ENCODE measurements at places on chromosomes 1 and 21.

DNA sequence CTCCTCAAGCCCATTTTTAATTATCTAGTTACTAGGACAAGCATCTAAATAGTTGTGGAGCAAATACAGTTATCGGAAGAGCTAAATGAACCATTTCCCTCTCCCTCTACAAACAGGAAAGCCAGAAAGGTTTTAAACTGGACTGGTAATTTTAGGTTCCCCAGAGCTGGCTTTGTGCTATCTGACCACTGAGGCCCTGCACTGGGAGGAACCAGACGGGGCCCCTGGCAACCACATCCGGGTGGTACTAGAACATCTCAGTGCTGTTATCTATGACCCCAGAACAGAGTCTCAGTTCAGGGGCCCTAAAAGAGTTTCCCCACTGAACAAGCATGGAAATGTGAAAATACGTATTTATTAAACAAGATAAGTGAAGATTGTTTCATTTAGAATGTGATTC lies 7.7 kb upstream of the RSPH1 start:
- DNase-seq = peak; percentile 29

GRCh38 chr1:221206076-221206475 lies 326.8 kb downstream of the HLX start:
- DNase-seq = no peak

GRCh38 chr1:29424266-29424665 lies 187.9 kb downstream of the PTPRU start:
- DNase-seq = peak; percentile 3

DNA sequence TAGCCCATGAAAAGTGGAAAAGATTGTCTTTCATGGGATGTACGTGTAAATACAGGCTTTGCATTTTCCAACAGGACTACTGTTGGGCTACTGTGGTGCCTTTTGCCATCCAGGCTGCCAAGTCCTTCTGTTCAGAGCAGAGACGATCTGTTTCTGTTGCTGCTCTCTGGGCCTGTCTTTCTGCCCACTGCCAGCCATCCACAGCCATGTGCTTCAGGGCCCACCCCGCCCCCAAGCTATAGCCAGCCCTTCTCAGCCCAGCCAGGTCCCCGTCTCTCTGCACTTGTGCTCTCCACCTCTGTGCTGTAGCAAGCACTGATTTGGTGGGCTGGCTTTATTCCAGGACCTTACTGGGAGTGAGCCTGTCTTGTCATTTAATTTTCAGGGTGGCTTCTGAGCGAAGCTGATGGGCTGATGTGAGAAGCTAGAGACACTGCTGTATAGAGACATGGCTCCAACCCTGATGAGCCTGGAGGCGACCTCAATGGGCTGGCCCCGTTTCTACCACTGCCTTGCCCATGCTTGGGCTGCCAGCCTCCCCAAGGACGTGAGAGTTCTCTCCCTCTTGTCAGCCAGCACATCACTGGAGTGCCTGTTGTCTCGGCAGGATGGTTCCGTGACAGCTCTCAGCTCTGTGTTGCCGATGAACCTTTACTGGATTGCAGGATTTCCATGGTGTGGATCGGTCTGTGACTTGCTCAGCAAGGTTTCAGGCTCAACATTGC lies 137.8 kb downstream of the PEX14 start:
- no peak for DNase-seq

DNA sequence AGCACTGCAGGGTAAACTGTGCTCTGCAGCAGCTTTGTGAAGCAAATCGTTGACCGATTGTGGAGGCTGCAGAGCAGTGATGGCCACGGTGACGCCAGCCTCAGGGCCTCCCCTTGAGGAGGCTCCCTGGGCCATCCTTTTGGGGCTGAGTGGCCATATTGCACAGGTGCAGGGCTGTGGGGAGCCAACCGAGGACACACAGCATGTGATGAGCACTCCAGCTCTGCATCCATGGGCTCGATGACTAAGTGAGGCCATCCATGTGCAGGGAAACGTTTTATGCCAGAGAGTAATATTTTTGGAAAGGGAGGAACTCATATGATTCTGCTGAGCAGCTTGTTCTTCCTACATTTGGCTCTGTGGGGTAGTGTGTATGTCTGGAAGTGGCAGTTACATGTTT lies 24.6 kb downstream of the KCNK1 start:
- no peak for DNase-seq

DNA sequence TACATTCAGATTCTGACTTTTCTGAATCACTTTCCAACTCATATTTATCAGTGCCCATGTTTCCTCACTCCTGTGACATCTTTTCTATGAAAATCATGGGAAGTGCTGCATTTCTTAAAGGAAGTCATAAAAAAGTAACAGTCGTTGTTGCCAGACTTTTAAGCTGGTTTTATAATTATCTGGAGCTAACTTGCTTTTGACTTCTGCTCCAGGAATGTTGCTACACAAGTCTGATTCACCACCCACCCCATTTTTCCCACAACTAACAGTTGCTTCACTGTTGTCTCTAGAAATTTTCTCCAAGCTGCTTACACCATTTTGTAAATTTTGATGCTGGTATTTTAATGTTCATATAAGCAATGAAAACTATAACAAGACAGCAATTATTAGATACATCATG lies 12.2 kb downstream of the FCRLB start:
- DNase-seq = no peak

GRCh38 chr1:156495401-156496140 lies 5.0 kb downstream of the MEF2D start:
- no peak for DNase-seq

DNA sequence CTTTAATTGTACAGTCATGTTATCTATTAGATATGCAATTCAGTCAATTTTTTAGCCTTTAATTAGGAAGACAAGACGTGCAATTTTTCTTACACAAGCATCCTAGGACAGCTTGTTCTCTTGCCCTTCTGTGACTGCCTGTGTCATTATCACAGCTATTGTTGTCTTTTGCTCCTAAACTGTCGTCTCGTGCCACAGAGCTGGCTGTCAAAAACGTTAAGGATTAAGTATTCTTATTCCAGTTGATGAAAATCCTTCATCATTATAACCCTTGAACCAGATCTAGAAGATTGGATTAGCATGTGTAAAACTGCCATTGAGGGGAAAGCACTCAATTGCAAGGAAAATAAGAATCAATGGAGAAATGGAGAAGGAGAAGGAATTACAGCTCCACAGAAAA lies 43.8 kb upstream of the AIM2 start:
- no peak for DNase-seq

DNA sequence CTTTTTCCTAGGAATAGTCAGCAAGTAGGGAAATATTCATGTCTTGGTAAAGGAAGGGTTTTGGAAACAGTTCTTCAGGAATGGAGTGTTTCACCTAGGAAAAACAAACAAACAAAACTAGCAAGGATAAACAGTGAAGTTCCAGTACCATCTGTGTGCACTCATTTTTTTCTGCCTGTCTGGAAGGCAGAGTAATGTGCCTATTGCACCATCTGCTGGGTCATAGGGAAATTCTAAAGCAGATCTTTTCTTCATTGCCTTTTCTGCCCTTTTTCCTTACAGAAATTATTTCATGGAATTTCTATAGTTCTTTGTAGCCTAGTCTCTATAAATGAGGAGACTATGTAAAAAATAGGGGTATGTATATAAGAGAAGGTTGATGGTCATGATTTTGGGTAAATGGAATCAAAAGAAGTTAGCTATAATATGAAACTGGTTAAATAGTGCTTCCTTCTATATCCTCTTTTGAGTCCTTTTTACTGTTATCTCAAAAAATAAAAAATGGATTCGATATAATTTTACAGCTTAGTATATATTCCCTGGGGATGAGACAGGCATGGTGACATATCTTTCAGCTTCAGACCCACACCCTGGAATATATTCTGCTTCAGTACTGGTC lies 3.4 kb upstream of the HRNR start:
- no peak for DNase-seq

- no peak for DNase-seq
Measured at GRCh38 chr1:212218911-212219310, 66.3 kb upstream of the PPP2R5A start.

DNA sequence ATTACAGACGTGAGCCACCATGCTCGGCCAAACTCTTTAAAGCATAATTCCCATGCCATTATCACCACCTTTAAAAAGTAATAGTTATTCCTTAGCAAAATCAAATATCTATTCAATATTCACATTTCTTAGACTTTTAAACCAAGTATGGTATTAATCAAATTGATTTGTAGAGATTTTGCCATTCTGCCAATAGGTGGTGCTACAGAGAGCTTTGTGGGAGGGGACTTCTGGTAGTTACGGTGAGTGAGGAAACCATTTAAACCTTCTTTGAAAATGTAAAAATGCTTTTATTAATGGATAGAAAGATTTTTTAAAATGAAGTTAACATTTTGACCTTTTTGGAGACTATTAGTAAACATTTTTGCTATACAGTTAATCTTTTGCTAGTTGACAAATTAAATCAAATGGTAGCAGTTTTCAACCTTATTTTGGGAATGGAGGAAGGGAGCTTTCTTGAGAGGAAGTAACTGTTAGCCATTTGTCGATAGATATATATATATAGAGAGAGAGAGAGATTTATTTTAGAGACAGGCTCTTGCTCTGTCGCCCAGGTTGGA lies 19.3 kb downstream of the IARS2 start:
- no peak for DNase-seq

GRCh38 chr1:167683641-167684502 lies 37.9 kb upstream of the MPZL1 start:
- DNase-seq = no peak

- no peak for DNase-seq
Measured at GRCh38 chr1:248622570-248623001, 12.3 kb downstream of the OR2T11 start.

GRCh38 chr1:224524679-224525078 lies 90.1 kb upstream of the WDR26 start:
- DNase-seq = no peak

- no peak for DNase-seq
Measured at GRCh38 chr1:239963856-239964255, 127.8 kb upstream of the FMN2 start.

GRCh38 chr1:4133939-4134321 lies 233.9 kb upstream of the C1orf174 start:
- DNase-seq = no peak

- no peak for DNase-seq
Measured at GRCh38 chr1:215377746-215378145, 189.4 kb upstream of the KCTD3 start.

DNA sequence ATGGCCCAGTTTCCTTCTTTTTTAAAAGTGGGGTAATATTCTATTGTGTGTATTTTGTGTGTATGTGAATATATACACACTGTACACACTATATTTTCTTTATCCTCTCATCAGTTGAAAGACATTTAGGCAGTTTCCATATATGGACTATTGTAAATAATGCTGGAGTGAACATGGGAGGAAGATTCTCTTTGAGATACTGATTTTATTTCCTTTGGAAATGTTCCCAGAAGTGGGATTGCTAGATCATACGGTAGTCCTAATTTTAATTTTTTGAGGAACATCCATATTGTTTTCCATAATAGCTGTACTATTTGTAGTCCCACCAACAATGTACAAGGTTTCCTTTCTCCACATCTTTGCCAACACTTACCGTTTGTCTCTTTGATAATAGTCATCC lies 51.0 kb downstream of the F3 start:
- DNase-seq = no peak

DNA sequence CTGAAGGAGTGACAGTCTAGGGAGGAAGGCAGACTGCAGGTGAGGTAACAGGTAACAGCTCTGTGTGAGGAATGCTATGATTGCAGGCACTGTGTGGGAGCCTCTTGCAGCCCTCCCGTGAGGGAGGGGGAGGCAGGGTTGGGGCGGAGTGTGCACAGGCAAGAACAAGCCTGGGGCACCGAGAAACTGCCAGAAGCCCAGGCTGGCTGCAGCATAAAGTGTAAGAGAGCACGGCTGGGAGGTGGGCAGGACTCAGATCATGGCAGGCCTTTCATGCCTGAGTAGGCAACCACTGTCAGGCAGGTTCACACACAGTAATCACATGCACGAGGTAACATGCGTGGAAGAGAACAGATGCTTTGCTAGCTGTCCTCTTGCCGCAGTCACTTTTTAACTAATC lies 11.3 kb upstream of the RHEX start:
- DNase-seq = no peak

DNA sequence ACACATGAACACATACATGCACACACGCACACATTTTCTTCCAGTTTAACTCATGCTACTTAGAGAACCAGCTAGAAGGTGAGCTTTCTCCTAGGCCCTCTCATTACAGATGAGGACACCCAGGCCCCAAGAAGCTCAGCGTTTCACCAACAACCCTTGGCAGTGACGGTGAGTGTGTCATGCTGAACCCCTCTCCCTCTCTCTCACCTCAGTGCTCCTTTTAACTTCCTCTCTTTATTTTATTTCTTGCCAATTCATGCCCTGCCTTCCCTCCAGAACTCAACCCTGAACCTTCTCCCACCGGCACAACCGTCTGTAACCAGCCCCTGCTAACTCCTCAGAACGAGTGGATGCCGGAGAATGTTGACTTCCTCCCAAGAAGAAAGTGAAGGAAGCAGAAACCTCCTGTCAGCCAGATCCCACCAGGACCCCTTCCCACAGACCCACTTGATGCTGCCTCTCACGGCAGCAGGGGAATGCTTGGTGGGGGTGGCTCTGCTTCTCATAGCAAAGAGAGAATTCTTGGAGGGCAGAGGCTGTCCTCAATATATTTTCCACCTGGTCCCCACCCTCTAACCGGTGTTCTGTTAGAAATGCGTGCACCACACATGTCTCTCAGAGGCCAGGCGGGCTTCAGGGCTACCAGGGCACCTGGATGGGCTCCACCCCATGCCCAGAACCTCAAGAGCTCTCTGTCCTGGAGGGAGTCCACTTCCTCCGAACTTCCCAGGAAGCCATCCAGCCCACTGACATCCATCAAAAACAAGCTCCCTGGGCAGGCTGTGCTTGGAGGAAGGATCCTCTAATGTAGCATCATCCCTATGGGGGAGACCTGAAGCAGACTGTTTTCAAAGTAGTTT lies 134.0 kb downstream of the TOMM20 start:
- no peak for DNase-seq

GRCh38 chr1:211606332-211606913 lies 27.5 kb upstream of the SLC30A1 start:
- DNase-seq = no peak

GRCh38 chr1:44949286-44949685 lies 37.1 kb downstream of the EIF2B3 start:
- no peak for DNase-seq

- no peak for DNase-seq
Measured at GRCh38 chr21:29194847-29195246, 64.4 kb downstream of the MAP3K7CL start.

GRCh38 chr1:71572038-71572437 lies 491.2 kb upstream of the ZRANB2 start:
- no peak for DNase-seq

DNA sequence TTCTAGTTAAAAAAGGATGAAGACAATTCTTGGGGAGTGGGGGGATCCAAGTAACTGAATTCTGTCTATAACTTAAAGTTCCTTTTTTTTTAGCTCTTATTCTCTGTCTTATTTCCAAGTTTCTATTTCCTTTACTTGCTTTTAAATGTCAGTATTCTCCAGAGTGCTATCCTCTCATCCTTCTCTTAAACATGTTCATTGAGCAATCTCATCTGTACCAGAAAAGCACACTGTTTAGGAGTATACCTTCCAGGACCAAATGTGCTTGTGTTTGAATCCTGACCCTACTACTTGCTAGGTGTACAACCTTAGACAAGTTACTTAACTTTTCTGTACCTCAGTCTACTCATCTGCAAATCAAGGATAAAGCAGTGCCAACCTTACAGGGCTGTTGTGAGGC lies 50.1 kb downstream of the AKT3 start:
- DNase-seq = no peak

GRCh38 chr21:42841156-42841915 lies 38.0 kb downstream of the WDR4 start:
- peak; percentile 45 for DNase-seq

Measured in type B pancreatic cell (in vitro differentiated cells).